ENCODE measurements at places on chromosomes 2 and 18.

GRCh38 chr18:49933530-49934128 lies 120.3 kb upstream of the ACAA2 start:
- no peaks in the 10 kb centered on the region for H3K27me3 ChIP-seq
- no peak overlapping the region for H3K4me3 ChIP-seq
- no peak for DNase-seq

GRCh38 chr2:72770879-72771461 lies 54.9 kb downstream of the EXOC6B start:
- DNase-seq: peak; percentile 16
- no peak overlapping the region for H3K27ac ChIP-seq
- H3K4me1 ChIP-seq: no peaks in the 10 kb centered on the region

- no peak overlapping the region for H3K4me3 ChIP-seq
- no peak for DNase-seq
- no peaks in the 10 kb centered on the region for H3K36me3 ChIP-seq
- no peak overlapping the region for H3K27ac ChIP-seq
- no peaks in the 10 kb centered on the region for H3K27me3 ChIP-seq
Observed at GRCh38 chr2:228847684-228848083, 423.4 kb downstream of the PID1 start.

GRCh38 chr2:128446874-128447537 lies 128.3 kb upstream of the HS6ST1 start:
- H3K4me1 ChIP-seq: no peaks in the 10 kb centered on the region
- H3K4me3 ChIP-seq: no peak overlapping the region
- no peak overlapping the region for H3K27ac ChIP-seq

GRCh38 chr2:72956936-72957335 lies 39.6 kb downstream of the EMX1 start:
- H3K27me3 ChIP-seq: no peaks in the 10 kb centered on the region
- no peak for DNase-seq
- H3K27ac ChIP-seq: no peak overlapping the region
- H3K4me3 ChIP-seq: no peak overlapping the region
- peaks cover 10% of the 10 kb centered on the region for H3K4me1 ChIP-seq

DNA sequence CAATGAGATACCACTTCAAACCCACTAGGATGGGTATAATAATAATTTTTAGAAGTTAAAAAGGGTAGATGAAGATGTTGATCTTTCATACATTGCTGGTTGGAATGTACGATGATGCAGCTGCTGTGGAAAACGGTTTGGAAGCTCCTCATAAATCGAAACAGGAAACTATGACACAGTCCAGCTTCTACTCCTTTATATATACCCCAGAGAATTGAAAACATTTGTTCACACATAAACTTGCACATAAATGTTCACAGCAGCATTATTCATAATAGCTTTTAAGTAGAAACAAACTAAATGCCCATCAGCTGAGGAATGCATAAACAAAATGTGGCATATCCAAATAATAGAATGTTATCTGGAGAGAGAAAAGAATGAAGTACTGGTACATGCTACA lies 95.0 kb downstream of the STRADB start:
- no peaks in the 10 kb centered on the region for H3K36me3 ChIP-seq
- no peak overlapping the region for H3K27ac ChIP-seq
- H3K4me1 ChIP-seq: no peaks in the 10 kb centered on the region
- H3K4me3 ChIP-seq: no peak overlapping the region
- no peaks in the 10 kb centered on the region for H3K27me3 ChIP-seq

- H3K4me1 ChIP-seq: no peaks in the 10 kb centered on the region
- H3K27me3 ChIP-seq: no peaks in the 10 kb centered on the region
- H3K4me3 ChIP-seq: no peak overlapping the region
- H3K27ac ChIP-seq: no peak overlapping the region
Observed at GRCh38 chr2:204775766-204776165, 230.5 kb downstream of the PARD3B start.

- no peak overlapping the region for H3K27ac ChIP-seq
- H3K27me3 ChIP-seq: no peaks in the 10 kb centered on the region
- H3K4me1 ChIP-seq: no peaks in the 10 kb centered on the region
- no peak for DNase-seq
- no peak overlapping the region for H3K4me3 ChIP-seq
Observed at GRCh38 chr2:72974436-72974754, 57.1 kb downstream of the EMX1 start.

DNA sequence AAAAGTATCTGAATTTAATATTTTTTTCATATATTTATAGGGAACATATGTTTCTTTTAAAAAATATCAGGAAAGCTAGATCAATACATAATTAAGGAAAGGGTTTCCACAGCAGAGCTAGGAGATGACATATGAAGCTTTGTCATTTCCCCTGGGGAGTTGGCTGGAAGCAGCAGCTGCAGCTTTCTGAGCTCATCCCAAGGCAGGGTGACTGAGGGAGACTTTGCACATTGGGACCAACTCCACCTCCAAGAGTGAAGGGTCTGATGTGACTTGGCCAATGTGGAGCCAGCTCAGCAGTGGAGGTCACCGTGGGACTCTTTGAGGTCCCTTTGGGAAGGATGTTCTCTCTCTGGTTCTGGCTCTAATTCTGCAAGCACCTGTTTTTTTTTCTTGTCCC lies 315.1 kb downstream of the RDH14 start:
- no peak overlapping the region for H3K4me3 ChIP-seq
- no peaks in the 10 kb centered on the region for H3K36me3 ChIP-seq
- no peak overlapping the region for H3K27ac ChIP-seq
- H3K27me3 ChIP-seq: peaks cover 2% of the 10 kb centered on the region
- no peak for DNase-seq

- no peak overlapping the region for H3K27ac ChIP-seq
- no peaks in the 10 kb centered on the region for H3K27me3 ChIP-seq
- DNase-seq: no peak
- peaks cover 4% of the 10 kb centered on the region for H3K36me3 ChIP-seq
- H3K4me3 ChIP-seq: no peak overlapping the region
Observed at GRCh38 chr18:74654638-74655037, 57.0 kb downstream of the ZNF407 start.
